CD8-positive, alpha-beta memory T cell (primary cell): ENCODE measurements at places on chromosomes 6 and 20.

DNA sequence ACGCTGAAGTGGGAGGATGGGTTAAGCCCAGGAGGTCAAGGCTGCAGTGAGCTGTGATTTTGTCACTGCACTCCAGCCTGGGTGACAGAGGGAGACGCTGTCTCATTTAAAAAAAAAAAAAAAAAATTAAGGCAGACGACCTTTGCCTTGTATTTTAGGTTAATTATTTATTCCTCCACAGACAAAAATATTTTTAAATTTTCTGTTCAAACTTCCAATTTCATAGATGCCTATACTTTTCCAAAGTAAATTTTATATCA is 6.3 kb upstream of the SMIM28 start:
- no peak for DNase-seq

DNA sequence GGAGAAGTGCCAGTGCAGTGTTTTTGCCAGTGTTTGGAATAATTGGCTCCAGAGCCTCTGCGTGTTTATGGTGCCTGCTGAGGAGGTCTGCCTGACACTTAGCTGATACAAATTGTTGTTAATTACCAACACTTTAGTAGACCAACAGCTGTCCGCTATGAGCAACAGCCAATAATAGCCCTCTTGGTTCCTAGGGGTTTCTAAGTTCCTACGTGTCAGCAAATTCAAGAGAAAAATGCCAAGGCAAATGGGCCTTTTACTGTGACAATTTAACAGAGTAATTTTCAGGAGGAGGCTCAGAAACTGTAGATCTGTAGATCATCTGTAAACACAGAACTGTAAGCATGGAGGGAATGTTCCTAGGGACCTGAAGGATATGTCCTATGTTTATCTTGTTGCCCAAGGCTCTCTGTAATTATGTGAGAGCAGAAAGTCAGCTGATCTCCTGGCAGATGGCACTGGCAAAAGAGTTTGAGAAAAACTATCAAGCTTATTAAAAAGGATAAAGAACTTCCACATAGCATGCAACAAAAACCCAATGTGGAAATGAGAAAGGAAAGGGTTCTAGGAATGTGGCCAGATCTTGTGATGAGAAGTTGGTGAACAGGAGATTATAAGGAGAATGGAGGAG is 157.7 kb downstream of the GJA1 start:
- DNase-seq: no peak

GRCh38 chr6:132219901-132220300 is 181.4 kb downstream of the MOXD1 start:
- no peak for DNase-seq

- DNase-seq: no peak
Observed at GRCh38 chr20:53751620-53752318, 158.1 kb upstream of the ZNF217 start.

DNA sequence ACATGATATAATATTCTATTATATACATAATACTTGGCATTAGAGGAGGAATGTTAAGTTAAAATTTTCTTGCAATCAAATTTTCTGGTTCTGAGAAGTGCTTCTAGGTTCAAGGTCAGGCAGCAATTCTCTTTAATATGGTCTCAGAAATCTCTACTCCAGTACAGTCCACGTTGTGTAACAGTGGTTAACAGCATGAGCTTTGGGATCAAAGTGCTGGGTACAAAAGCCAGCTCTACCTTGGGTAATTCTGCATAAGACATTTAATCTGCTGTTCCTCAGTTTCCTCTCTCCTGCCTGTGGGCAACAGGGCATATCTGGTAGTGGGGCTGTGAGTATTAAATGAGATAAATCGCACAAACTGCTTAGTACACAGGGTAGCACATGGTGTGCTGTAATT is 437.8 kb downstream of the CDC5L start:
- DNase-seq: no peak

DNA sequence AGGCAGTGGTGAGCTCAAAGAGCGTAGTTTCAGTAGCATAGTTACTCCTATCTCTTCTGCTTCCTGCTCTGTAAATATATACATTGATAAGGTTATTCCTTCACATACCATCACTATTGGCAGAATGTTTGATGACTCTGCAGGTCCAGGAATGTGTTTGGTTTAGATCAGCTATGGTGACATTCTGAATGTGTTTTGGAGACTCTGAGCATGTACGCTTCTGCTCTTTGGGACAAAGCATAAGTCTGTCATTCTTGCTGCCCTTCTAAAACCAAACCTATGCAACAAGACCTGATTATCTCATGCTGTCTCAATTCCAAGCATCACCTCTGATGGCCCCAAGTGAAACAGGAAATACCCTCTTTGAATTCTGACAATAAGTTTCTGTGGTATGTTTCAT is 1074.3 kb downstream of the KIF16B start:
- no peak for DNase-seq

DNA sequence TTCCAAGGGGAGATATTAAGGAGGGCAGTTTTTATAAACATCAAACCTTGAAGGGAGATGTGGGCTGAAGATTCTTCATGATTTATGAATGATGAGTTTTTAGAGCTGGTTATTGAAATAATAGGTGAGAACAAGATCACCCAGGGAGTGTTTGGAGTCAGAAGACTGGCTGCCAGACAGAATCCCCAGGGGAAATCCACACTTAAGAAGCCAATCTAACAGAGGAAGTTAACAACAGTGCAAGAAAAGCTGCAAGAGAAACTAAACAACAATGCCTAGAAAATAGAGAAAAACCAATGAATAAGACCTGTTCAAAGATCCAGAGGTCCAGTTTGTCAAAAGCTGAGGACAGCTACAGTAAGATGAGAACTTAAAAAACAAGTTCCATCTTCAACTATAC is 167.9 kb upstream of the MAN1A1 start:
- DNase-seq: no peak

DNA sequence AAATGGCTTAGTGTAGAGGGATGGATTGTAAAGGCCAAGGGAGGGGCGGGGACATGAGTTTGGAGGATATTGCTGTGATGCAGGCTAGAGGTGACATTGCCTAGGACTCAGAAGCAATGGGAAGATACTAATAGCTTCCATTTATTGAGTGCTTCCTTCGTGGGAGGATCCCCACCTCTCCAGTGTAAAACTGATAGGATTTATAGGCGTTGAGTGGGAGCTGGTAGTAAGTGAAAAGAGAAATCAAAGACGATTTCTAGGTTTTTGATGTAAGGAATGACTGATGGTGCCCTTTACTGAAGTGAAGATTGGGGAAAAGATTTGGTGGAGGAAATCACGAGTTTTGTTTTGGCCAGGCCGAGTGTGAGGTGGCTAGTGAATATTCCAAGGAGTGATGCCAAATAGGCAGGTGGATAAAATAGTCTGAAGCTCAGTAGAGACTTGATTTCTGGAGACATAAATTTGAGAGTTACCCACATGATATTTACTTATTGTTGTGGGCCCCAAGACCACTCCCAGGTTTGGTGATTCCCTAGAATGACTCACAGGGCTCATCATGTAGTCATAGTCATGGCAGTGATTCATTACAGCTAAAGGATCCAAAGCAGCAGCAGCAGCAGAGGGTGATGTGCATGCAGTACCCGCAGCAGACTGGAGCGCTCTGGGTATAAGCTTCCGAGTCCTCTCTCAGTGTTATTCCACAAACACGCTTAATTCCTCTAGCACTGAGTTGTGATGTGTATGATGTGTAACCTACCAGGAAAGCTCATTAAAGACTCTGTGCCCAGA is 10.2 kb downstream of the RPRD1B start:
- DNase-seq: no peak
